ENCODE measurements at places on chromosomes 11 and 22. TPM values are rescaled to one million over a fixed set of nuclear protein-coding genes. Genes with fewer than 3 reads are reported as not detected.

Gene AP1B1
- total RNA-seq: 21.8 TPM

Gene PTPRCAP
- 0.72 TPM for total RNA-seq

Gene OR52E8
- total RNA-seq: not detected

Gene SESN3
- 0.27 TPM for total RNA-seq

Gene HSPB2
- total RNA-seq: not detected

All from A549 treated with Mapracorat at 1 μM for 4 hours (cell line).